Esophagus squamous epithelium (tissue), 5 donors: ENCODE measurements at places on chromosomes 6 and 20.

DNA sequence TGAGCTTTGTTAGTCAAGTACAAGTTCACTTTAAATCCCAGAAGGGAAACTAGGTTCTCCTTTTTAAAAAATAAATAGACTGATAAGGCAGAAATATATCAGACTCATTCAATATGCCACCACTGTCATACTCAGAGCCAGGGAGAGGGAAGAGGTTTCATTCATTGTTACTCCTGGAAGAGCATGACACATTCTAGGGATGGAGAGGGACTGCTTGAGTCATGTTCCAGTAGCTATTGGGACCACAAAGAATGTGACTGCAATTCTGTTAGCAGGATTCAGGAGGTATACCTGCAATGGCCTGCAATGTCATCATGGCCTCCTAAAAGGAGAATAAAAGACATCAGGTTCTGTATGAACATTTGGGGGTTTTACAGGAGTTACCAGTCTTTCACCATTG is 167.6 kb downstream of the TFAP2B start:
- DNase-seq = no peak

DNA sequence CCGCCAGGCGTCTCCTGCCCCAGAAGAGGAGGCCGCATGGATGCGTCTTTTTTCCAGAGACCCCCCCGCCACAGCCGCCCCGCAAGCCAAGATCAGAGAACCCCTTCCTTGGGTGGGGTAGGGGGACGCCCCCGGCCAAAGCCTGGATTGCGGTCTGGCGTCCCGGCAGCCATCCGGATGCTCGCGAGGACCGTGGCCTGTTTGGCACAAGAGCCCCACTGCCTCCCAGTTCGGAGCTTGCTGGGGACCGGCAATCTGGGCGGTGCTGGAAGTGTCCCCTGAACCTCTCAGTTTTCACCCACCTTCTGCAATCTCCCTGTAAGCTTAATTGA is 924 bp downstream of the FAM162B start:
- no peak for DNase-seq

DNA sequence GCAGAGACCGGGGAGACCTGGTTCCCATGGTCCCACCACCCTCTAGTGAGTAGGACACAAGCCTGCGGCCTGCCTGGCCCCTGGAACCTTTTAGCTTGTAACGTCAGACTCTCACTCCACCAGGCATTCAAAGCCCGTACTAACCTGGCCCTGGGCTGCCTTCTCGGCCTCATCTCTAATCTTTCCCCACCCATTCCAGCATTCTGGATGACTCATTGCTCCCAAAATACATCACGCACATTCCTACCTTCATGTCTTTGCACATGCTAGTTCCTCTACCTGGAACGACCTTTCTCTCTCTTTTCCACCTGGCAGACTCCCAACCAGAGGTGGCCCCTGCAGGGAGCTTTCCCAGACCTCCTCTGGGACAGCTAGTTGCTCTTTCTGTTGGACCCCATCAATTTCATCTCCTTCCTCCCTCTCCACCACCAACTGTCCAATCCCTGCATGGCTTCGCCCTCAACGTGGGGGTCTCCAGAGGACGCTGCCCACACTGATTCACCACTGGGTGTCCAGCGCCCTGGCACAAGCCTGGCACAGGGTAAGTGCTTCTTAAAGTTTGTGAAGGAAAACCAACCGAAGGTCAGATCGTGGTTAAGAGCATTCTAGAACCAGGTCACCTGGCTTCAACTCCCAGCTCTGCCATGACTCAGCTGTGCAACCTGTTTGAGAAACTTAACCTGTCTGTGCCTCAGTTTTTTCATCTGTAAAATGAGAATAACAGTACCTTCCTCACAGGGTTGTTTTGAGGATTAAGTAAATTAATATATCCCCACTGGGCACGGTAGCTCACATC is 35.2 kb downstream of the JPH2 start:
- no peak for DNase-seq

DNA sequence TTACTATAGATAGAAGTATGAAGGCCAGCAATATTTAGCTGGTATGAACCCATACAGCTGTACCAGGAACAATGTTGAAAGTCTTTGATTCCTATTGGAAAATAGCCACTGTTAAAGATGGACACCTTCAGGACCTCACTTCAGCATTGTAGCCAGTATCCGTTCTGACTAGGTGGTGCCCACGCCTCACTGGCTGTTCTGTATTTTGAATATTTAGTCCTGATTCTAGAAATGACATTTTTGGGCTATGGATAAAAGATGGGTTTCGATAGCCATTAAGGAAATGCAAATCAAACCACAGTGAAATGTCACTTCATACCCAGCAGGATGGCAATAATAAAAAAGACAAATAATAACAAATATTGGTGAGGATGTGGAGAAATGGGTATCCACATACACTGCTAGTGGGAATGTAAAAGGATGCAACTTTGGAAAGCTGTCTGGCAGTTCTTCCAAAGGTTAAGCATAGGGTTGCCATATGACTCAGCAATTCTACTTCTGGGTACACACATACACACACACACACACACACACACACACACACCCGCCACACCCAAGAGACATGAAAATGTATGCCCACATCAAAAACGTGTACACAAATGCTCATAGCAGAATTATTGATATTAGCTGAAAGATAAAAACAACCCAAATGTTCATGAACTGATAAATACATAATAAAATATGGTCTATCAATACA is 56.8 kb downstream of the UTRN start:
- no peak for DNase-seq

- no peak for DNase-seq
Observed at GRCh38 chr6:18562726-18563125, 175.6 kb downstream of the RNF144B start.

GRCh38 chr20:17841751-17842215 is 126.8 kb downstream of the SNX5 start:
- no peak for DNase-seq

DNA sequence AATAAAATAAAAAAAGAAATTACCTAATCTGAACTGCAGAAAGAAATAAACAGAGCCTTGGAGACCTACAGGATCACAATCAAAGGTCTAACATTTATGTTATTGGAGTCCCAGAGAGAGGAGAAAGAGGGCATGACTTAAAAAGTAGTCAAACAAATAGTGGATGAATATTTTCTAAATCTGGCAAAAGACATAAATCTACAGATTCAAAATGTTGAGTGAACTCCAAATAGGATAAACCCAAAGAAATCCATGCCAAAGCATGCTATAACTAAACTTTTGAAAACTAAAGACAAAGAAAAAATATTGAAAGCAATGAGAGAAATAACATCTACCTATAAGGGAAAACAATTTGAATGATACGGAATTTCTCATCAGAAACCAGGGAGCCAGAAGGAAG is 38.2 kb downstream of the PSMB1 start:
- no peak for DNase-seq

DNA sequence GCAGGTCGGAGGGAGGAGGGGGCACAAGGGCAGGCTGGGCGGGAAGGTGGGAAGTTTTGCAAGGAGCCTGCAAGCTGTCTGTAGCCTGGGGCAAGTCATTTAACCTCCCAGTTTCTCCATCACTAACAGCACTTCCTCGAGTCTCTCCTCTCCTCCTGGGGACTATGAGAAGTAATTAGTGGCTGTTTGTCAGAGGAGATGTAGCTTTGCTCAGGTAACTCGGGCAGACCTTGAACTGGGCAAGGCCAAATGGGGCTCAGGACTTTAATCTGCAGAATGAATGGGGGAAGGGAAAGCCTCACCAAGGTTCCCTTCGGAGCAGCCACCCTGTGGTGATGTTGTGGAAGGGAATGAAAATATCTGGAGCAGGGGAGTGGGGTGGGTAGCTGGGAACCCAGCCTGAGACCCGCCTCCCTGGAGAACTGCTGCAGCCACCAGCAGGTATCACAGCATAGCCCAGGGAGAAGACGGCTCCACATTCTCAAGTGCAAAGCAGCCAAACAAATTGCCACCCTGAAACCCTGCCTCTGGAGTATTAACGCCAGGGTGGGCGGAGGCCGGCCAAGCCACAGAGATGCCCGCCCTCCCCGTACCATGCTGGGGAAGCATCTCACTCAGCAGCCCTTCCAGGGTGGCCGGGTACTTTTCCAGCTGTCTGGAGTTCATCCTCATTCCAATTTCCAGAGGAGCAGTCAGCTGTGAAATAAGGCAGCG is 6.1 kb upstream of the LEMD2 start:
- DNase-seq = no peak

DNA sequence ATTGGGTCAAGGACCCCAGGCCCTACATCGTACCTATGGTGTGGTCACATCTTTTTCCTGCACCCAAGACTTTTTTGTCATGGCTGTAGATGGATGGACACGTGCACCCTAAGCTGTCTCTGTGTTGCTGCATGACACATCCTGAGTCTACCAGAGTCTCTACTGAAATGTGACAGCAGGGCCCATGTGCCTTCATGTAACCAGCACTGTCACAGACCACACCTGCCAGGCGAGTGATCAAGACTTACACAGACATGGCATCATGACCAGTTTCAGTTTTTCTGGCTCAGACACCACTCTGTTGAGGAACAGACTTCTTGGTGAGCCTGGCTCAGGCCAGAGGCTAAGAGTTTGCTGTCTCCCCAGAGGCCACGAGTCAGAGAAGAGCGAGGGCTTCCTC is 7.6 kb downstream of the PRND start:
- DNase-seq = no peak

GRCh38 chr20:11376420-11376819 is 541.3 kb upstream of the BTBD3 start:
- DNase-seq = no peak

DNA sequence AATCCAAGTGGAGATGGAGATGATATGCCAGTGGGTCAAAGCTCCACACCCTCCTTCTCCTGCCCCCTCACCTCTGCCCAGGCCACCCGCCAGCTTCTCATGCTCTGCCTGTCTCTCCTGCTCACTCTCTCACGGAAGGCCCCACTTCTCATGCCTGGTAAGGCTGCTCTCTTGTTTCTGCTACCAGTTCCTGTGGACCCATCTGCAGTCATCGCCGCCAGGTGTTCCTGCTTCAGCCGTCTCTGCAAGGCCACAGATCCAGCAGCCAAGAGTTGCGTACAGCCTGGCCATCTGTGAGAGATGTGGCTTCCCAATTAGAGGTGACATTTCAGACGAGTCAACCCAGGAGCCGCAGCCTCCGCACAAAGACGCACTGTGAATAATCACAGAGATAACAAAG is 40.8 kb upstream of the NXT1 start:
- DNase-seq = no peak

DNA sequence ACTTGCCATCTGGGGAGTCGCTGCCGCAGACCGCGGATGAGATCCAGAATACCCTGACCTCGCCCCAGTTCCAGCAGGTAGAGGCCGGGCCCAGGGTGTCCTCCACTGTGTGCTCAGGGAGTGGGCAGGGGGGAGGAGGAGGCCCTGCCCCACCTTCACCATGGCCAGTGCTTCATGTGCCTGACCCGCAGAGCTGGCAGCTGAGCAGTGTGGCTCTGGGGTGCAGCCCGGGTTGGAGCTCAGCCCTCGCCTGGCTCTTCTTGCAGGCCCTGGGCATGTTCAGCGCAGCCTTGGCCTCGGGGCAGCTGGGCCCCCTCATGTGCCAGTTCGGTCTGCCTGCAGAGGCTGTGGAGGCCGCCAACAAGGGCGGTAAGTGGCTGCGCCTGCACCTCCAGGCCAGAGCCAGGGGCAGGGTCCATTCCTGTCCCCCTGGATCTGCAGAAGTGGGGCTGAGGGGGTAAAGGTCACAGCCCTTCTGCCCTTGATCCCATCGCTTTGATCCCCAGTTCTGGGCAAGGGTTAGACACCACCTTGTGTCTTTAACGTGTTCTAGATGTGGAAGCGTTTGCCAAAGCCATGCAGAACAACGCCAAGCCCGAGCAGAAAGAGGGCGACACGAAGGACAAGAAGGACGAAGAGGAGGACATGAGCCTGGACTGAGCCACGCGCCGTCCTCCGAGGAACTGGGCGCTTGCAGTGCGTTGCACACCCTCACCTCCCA is 5.5 kb downstream of the ADRM1 start:
- no peak for DNase-seq

DNA sequence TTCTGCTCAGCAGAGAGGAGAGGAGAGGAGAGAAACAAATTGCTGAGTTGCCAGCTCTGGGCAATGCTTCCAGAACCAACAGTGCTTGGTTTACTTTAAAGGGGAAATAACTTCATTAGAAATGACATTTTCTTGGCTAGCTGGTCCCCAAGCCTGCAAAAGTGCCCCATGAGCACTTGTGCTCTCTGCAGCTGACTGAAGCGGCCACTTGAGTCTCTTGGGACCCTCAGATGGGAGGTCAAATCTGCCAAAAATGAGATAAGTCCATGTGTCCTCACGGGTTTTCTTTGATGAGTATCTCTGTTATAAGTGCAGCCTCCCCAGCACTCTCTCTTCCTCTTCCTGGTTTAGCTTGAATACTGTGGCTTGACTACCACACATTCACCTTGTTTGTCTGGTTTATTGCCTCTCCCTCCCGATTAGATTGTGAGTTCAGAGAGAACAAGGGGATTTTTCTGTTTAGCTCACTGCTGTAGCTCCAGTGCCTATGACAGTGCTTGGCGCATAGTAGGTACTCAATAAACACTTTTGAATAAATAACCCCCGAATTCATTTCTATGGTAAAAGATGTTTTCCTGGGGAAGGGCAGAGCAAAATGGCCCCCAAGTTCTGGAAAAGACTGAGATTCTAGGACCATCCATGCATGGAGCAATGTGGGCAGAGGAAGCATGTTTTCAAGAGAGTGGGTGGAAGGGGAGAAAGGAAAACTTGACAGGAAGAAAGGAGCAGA is 7.0 kb upstream of the RIN2 start:
- DNase-seq = no peak

DNA sequence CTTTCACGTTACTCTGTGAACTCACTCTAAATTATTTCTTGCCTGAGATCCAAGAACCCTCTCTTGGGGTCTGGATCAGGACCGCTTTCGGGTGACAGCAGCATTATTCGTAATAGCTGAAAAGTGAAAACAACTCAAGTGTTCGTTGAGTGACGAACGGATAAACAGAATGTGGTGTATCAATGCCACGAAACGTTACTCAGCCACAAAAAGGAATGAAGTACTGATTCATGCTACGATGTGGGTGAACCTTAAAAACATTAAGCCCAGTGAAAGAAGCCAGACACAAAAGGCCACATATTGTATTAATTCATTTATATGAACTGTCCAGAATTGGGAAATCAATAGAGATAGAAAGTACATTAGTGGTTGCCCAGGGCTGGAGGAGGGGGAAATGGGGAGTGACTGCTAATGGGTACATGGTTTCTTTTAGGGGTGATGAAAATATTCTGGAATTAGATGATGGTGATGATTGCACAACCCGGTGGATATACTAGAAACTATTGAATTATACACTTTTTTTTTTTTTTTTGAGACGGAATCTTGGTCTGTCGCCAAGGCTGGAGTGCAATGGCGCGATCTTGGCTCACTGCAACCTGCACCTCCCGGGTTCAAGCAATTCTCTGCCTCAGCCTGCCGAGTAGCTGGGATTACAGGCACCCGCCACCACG is 8.4 kb downstream of the PTGIS start:
- no peak for DNase-seq

- no peak for DNase-seq
Observed at GRCh38 chr6:44072959-44073611, 54.2 kb downstream of the MRPL14 start.

DNA sequence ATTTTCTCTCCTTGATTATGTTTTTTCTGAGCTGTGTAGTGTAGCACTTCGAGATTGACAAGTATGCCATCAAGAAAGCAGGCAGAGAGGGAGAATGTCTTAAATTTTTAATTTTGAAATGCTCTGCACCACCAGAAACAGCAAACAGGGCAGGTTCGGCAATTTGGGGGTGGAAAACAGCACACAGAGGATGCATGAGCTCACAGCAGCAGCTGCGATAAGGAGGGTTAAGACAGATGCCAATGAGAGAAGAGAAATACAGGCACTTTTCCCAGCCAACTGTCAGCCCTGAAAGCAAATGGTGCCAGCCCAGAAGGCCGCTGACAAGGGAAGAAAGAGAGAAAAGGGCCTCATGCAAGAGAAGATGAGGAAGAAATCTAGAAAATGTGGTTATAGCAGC is 15.1 kb upstream of the SNRPB2 start:
- DNase-seq = no peak
